NCI-H1930 (cell line): ENCODE measurements at places on chromosomes 3 and 15.

GRCh38 chr3:125107861-125108567 lies 52.2 kb upstream of the HEG1 start:
- no peak for DNase-seq

GRCh38 chr3:171353423-171353822 lies 106.8 kb downstream of the TNIK start:
- no peak for DNase-seq

GRCh38 chr3:127113571-127113891 lies 79.4 kb upstream of the PRR23E start:
- no peak for DNase-seq

DNA sequence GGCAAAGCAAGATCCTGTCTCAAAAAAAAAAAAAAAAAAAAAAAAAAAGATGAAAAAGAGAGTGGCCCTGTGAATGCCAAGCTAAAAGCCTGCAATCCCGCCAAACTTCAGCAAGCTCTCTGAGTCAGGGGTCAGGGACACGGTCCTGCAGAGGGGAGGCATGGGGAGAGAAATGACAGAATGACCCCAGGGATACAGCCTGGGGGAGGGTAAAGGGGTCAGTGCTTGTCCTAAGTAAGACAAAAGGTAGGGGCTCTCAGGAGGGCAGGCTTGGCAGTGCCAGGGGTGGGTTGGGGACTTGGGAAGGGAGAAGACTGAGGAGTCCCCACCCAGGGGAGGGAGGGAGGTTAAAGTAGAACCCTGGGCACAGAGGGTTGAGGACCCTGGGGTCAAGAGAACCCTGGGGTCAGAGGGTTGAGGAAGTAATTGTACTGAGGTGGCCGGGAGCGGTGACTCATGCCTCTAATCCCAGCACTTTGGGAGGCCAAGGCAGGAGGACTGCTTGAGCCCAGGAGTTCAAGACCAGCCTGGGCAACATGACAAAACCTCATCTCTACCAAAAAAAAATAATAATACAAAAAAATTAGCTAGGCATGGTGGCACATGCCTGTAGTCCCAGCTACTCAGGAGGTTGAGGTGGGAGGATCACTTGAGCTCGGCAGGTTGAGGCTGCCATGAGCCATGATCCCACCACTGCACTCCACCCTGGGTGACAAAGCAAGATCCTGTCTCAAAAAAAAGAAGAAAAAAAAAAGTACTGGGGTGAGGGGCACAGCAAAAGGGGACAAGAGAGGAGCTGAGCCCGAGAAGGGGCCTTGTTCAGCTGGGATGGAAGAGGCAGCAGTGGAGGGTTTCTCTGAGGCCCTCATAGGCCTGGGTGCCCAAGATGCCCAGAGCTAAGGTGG lies 5.2 kb upstream of the SEMA3B start:
- DNase-seq = no peak

GRCh38 chr15:77614251-77614806 lies 18.4 kb downstream of the LINGO1 start:
- no peak for DNase-seq

GRCh38 chr3:55854494-55854893 lies 367.4 kb upstream of the WNT5A start:
- no peak for DNase-seq

GRCh38 chr15:56759450-56759845 lies 26.1 kb upstream of the ZNF280D start:
- no peak for DNase-seq

- no peak for DNase-seq
Observed at GRCh38 chr3:4907050-4907449, 72.2 kb upstream of the BHLHE40 start.

DNA sequence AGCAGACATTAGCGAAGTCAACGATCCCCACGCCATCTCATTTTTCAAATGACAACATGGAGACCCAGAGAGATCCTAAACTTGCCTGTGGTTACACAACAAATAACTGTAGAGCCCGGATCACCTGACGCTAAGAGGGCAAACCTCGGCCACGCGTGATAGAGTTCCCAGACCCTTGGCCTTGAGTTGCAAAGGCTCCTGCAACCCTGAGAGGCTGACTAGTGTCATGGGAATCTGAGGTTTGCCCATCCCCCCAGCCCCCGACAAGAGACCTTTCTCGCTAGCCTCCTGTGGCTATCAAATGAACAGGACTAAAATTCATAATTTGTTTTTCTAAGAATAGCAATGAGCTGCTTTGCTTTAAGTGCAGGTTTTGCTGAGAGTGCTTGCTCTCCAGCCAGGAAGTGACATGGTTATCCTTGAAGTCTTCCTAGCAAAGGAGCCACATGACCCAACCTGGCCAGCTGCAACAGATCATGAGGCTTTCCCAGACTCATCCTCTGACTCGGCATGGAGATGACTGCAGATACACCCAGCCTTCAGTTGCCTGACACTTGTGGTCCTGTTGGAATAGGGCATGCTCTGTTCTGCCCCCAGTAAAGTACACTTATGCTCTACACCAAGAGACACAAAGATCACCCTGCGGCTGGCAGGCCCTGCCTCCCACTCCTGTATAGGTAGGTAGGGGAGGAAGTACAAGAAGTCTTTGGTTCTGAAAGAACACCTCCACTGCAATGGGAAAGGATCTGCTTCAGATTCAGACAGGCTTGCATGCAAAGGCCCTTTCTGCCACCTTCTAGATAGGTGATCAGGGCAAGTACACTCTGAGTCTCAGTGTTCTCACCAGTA lies 36.0 kb downstream of the MCF2L2 start:
- DNase-seq = no peak

- DNase-seq = no peak
Observed at GRCh38 chr3:19392150-19392549, 243.8 kb downstream of the KCNH8 start.

- DNase-seq = no peak
Observed at GRCh38 chr3:43884581-43884980, 193.8 kb downstream of the ABHD5 start.

DNA sequence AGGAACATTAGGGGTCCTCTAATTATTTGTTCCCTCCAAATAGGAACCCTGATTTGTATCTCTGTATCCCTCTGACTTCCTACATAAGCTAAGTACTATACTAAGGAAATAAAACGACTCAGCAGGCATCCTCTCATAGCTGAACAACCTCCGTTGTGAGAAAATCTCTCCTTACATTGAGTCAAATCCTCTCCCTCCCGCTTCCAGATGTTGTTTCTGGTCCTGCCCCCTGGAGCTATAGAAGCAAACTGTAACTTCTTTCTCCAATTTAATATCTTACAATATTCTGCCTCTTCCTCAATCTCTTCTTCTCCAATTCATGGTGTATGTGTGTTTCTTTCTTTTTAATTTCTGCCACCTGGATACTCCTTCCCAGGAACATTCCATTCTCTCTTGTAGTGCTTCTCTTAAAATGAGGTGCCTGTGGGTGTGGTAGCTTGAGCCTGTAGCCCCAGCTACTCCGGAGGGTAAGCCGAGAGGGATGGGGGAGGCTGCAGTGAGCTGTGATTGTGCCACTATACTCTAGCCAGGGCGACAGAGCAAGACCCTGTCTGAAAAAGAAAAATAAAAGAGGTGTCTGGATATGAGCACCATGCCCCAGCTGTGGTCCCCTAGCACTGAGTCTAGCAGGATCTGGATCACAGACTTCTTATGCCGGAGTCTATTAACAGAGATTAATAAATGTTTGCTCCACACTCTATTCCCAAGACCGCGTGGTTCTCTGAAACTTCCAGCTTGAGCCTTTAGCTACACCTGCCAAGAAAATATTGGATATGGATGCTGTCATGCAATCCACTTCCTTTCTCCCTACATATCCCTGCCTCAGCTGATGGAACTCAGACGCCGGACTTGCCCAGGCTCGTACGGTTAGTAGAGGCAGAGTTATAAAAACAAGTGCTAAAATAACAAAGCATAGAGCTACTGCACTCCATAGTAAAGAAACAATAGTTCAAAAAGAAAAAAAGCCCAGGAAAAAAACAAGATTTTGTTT lies 42.9 kb upstream of the NEO1 start:
- no peak for DNase-seq

DNA sequence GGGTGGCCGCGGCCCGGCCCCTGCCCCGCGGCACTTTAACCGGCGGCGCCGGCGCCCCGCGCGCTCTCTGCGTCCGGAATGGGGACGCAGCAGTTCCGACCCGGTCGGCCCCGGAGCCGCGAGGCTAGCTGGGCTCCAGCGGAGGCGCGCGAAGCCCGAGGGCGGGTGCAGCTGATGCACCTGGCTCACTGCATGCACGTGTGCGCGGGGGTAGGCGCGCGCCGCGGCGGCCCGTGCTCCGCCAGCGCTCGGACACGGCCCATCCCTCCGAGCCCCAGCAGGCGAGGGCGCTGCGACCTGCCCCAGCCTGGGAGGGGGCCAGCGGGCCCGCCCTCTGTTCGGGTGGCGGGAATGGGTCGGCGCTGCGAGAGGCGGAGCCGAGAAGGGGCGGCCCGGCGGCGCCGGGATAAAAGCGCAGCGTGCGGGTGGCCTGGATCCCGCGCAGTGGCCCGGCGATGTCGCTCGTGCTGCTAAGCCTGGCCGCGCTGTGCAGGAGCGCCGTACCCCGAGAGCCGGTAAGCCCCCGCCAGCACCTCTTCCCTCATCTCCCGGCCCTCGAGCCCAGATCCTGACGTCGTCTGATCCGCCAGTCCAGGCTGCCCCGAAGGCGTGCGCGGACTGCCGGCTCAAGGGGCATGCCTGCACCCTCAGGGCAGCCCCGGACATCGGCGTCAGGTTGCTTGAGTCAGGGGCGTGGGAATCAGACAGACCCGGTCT lies at the start of the genes CHDH and IL17RB:
CHDH (minus strand) TSS at position 286 of the 717 bp plus-strand sequence. CDS start 22,411 bp downstream, outside the sequence.
IL17RB (plus strand) TSS at position 435 of the 717 bp plus-strand sequence; CDS start at position 456, 21 bp downstream.
- peak; percentile 38 for DNase-seq

DNA sequence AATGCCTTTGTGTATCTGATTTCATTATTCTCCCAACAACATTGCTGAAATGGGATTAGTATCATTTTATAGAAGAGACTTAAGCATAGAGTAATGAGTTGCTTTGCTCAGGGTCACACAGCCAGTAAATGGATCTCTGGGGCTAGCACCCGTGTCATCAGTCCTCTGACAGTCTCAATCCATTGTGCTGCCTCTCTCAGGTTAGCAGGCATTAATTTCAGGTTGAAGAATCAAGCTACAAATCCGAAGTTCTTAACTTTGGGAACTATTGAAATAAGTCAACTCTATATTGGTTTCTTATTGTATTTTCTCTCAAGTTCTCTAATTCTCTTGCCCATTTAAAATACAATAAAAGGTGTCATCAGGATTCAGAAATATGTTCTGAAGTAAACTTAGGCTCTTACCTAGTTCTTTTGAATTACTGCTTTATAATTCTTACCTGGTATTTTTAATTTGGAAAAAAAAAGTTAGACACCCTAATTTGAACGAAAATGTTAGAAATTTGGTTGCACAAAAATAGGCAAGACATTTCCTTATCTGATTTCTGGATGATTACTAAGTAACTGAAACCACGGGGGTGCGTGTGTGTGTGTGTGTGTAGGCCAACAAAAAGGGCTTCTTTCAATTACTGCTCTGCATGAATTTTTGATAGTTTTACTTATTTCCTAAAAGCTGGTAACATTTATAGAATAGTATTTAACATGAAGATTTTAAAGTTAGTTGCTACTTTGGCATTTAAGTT lies 189.8 kb downstream of the MBNL1 start:
- no peak for DNase-seq

- no peak for DNase-seq
Observed at GRCh38 chr15:76340198-76340802, 3.7 kb downstream of the ISL2 start.

- DNase-seq = no peak
Observed at GRCh38 chr3:129989414-129989813, 14.9 kb downstream of the TRH start.

- DNase-seq = peak; percentile 80
Observed at GRCh38 chr3:58305882-58306711, at the start of the genes HTD2 and RPP14. TSS of gene HTD2 (plus strand) at chr3:58306520. CDS start at chr3:58317614, 11,094 bp downstream. TSS of gene RPP14 (plus strand) at chr3:58306245. CDS start at chr3:58310330, 4,085 bp downstream.

GRCh38 chr3:169748670-169749069 lies 16.2 kb downstream of the TERC start:
- no peak for DNase-seq

DNA sequence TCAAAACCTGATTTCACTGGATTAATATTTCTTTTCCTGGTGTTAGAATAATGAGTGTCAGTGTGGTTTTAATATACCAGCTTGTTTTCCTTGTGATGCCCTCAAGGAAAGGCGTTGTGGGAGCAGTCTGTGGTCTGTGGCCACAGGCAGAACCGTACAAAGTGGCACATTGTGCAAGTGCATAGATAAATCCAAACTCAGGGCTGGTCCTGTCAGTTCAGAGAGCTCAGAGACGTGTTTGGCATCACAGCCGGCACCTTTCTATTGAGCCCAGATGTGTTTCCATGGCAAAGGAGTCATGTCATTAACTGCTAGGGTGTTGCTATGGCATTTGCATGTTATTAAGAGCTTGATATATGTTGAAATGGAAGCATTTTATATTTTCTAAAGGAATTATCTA lies 289.9 kb upstream of the RASGRP1 start:
- DNase-seq = no peak

- no peak for DNase-seq
Observed at GRCh38 chr3:78901544-78901943, 866.3 kb downstream of the ROBO1 start.

- no peak for DNase-seq
Observed at GRCh38 chr15:49462232-49462844, 39.3 kb downstream of the FGF7 start.

DNA sequence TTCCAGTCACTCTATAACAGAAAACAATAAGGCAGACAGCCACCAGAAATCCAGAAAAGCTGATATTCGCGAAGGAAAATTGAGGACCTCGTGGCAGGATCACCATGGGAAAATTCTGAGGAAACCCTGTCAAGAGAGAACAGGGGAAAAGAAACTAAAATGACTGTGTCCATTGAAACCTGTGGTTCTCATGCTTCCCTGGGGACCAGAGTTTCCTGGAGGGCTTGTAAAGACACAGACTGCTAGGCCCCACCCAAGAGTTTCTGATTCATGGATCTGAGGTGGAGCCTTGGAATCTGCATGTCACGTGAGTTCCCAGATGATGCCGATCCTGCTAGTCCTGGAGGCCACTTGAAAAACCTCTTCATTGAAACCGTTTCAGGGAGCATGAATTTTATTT lies 420.5 kb downstream of the EPHB1 start:
- no peak for DNase-seq

- DNase-seq = no peak
Observed at GRCh38 chr3:191123946-191124345, 75.1 kb upstream of the OSTN start.
